C1 segment of cervical spinal cord (tissue), 14 donors: ENCODE measurements at places on chromosomes 7 and 10.

DNA sequence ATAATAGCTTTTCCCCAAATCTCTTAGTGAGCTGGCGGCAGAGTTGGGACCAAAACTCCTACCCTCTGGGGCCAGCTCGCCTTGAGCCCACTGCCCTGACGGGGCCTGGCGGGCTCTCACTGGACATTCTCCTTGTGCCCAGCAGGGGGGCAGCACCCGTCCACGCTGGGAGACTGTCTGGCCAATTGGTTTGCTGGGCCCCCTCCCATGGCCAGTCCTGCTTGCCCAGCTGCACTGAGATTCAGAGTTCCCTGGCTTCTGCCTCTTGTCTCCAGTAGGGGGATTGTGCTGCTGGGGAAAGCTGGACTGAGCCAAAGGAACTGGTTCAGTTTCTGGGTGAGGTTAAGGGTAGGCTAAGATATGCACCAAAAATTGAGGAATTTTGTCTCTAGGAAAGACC lies 59.8 kb downstream of the RAMP3 start:
- no peak for DNase-seq

GRCh38 chr10:28250782-28251181 lies 52.1 kb downstream of the MPP7 start:
- no peak for DNase-seq

DNA sequence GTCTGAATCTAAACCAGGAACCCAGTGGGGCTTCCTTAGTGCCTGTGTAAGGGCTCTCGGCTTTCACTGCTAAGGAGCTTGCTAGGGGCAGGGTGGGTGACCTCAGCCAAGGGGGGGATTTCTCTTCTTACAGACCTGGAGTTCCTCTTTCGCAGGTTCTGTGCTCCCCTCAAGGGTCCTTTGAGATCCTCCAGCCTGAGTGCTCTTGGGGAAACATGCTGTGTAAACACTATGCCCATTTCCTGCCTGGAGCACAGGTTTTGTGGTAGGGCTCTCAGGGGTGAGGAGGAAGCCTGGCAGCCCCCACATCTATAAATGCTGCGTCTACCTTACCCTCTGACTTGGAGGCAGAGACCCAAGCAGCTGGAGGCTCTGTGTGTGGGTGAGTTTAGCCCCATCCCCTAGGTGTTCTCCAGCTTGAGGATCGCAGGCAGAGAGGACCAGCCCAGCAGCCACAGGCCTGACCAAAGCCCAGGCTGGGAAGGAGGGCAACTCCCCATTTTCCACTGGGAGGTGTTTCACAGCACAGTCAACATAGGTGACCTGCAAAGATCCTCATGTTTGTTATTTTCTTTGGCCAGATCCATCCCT lies at the start of gene SFTPA1:
Gene SFTPA1 (plus strand): TSS at position 339 of the 591 bp plus-strand sequence. CDS start 887 bp downstream, outside the sequence.
- no peak for DNase-seq

DNA sequence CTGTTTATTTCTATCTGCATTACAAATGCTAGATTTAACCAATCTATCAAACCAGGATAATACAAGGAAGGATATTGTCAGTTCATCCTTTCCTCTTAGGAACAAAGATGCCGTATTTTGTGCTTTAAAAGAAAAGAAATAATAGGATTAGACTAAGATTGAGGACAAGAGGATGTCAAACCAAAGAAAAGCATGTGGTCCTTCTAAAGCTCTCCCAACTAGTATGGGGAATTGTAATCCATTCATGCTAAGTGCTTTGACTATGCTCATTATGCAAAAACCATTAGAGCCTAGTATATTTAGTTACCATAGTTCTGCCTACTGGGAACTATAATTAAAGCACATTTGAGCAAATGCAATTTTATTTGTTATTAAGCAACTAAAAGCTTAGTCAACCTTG lies 280.2 kb downstream of the GRM8 start:
- no peak for DNase-seq

GRCh38 chr7:16460789-16461493 lies 4.6 kb downstream of the SOSTDC1 start:
- DNase-seq, result no peak

DNA sequence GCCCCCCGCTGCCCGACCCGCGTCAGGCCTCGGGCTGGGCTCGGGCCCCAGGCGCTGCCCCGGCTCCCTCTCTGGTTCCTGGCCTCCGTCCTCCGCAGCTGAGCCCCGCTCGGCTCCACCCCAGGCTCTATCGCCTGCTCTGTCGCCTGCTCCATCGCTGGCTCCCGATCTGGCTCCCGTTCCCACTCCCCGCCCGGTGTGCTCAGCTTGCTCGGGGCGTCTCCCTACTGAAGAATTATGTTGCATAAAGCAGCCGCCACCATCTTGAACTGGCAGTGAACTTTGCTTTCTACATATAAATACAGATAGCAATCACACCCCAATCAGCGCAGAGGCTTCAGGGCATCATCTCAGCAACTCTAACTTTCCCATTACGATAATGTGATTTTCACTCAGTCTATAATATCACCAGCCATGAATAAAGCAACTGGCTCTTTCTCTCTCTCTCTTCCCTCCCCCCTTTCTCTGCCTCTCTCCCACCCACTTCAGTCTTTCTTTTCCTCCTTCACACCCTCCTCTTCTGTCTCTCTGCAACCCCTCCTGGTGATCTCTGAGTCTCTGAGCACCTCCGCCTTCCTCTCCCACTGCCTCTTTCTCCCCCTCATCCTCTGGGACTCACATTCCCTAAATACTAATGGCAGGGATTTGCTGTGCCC lies 43.3 kb upstream of the BTRC start:
- no peak for DNase-seq

DNA sequence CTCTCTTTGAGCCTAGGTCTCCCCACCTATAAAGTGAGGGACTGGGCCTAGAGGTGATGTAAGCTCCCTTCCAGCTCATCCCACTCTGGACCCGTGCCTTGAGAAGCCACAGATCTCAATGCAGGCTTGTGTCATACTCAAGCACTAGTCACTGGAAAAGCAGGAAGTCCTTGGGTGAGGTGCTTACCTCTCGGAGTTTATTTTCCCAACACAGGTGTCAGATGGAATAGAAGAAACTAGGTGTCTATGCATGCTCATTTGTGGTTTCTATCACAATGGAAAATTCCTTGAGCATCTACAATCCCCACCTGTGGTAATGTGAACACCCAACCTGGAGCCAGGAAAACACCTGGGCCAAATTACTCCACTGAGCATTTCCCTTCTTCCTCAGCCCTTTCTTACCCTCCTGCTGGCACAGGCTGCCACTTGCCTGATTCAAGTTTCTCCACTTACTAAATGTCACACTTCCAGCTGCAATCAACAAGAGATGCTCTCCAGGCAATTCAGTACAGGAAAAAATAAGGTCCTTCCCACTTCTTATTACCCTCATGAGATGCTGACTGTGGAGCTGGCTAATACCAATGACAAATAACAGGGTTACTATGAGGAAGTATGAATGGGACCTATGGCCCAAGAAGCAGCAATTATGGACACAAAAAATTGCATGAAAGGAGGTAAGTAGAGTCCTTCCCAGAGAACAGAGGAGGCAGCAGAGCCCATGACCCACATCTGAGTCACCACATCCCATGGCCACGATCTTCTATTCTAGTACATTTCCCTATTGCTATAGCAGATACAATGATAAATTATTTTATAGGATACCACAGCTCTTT lies 13.1 kb downstream of the LSM5 start:
- no peak for DNase-seq

DNA sequence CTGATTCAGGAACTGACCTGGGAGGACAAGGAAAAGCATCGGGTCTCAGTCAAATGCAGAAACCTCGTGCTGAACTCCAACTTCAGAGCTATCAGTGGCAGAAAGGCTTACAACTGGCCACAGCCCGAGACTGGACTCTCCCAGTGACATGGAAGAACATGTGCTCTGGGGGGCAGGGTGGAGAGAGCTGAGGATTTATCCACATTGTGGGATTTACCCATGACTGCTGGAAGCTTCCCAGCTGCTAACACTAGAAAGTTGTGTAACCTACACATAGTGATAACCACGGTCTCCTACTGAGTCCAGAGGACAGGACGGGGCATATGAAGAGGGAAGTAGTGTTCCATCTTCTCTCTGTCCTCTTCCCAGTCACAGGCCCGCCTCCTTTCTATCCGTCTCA lies 103.4 kb downstream of the ITIH5 start:
- DNase-seq, result no peak

DNA sequence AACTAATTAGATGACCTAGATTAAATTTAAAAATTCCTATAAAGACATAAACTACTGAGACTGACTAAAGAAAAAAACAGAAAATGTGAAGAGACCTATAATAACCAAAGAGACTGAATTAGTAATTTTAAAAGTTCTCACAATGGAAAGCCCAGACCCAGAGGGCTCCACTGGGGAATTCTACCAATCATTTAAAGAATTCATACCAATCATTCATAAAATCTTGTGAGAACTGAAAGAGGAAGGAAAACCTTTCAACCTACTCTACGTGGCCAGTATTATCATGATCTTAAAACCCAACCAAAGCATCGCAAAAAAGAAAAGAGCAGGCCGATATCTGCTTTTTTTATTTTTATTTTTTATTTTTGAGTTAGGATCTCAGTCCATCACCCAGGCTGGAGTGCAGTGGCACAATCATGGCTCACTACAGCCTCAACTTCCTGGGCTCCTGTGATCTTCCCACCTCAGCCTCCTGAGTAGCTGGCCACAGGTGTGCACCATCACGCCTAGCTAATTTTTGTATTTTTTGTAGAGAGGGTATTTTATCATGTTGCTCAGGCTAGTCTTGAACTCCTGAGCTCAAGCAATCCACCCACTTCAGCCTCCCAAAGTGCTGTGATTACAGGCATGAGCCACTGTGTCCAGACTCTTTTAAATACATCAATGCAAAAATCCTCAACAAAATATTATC lies 48.6 kb downstream of the DGKI start:
- no peak for DNase-seq

- peak; percentile 14 for DNase-seq
These were observed 1.1 kb downstream of the RRP12 start for GRCh38 chr10:97399843-97400545.

DNA sequence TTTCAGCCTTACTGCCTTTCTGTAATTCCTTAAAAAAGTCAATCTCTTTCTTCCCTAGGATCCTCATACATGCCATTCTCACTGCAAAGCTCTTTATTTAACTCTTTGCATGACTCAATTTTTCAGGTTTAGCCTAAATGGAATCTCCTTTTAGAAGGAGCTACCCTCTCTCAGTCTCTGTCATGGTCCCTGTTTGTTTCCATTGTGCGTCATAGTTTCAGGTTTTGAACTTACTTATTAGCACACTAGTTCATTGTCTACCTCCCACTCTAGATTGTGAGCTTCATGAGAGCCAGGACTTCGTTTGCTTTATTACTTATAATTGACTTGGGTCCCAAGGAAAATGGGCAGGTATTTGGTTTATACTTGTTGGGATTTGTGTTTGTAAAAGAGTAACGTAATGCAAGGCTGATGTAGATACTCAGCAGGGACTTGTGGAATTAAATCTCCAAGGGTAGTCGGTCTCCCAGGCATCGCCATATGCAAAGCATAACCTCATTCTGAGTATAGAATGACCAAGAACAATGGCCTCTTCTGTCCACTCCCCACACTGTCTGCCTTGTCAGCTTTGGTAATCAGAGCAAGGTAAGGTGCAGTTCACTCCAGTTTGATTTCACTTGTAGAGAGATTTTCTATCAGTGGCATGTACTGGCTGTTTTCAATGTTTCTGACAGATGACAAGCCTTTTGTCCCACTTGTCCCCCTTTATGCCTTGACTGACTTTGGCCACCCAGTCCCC lies 252.0 kb downstream of the SORCS3 start:
- DNase-seq, result no peak

DNA sequence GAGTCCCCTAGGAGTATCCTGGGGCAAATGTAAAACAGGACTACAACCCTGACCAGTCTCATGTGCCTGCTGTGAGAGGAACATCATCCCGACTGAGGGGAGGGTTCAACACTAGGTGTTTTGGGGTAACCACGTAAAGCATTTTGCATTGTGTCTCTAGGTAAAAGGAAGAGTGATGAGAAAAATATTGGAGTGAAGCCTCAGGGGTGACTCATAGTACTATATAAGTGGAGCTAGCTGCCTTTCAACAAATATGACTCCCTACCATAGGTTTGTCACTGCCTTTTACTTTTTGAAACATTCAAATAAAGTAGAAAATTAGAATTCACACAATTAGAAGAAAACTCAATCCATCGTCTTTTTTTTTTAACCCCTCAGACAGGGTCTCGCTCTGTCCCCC lies 2.6 kb upstream of the CAMK2G start:
- no peak for DNase-seq

GRCh38 chr7:88458279-88458678 lies 151.6 kb upstream of the STEAP4 start:
- no peak for DNase-seq

DNA sequence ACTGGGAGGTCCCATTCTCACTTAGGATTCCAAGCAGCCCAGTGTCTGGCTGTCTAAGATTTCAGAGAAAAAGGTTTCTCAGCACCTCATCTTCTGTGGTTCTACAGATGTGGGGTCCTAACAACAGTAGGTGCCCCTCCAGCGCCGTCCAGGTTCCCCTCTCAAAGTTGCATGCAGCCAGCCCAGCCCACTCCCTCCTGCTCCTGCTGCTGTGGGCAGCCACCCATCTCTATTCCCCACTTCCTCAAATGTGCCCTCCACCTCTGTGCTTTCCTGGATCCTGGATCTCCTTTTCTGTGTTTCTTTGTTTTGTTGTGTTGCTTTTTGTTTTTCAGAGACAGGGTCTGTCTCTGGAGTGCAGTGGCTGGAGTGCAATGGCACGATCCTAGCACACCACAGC lies 13.3 kb upstream of the SLC18A3 start:
- no peak for DNase-seq
